ENCODE measurements at places on chromosomes 4 and X.

- H3K4me1 ChIP-seq: peaks cover 12% of the 10 kb centered on the region
- H3K36me3 ChIP-seq: no peaks in the 10 kb centered on the region
- DNase-seq: no peak
- no peak overlapping the region for H3K4me3 ChIP-seq
- H3K27ac ChIP-seq: no peak overlapping the region
Observed at GRCh38 chr4:105712766-105713165, 4.2 kb downstream of the GSTCD start.

DNA sequence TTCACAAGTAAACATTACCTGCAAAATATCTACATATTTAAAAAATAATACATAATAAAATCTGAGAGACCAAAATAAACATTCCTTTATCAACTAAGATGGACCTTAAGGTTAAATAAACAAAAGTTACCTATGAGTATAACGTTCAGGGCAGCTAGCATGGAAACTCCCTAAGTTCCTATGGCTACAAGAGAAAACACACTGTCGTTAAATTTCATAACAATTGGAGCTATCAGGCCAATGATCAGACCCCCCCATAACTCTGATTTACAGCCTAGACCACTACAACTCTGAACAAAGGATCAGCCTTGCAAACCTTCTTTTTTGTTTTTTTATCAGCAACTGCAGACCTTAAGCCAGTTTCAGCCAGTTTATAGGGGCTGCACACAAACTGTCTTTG lies 1418.4 kb downstream of the PCDH18 start:
- no peaks in the 10 kb centered on the region for H3K36me3 ChIP-seq
- no peak for DNase-seq
- H3K4me3 ChIP-seq: no peak overlapping the region
- H3K4me1 ChIP-seq: no peaks in the 10 kb centered on the region
- H3K27me3 ChIP-seq: no peaks in the 10 kb centered on the region

DNA sequence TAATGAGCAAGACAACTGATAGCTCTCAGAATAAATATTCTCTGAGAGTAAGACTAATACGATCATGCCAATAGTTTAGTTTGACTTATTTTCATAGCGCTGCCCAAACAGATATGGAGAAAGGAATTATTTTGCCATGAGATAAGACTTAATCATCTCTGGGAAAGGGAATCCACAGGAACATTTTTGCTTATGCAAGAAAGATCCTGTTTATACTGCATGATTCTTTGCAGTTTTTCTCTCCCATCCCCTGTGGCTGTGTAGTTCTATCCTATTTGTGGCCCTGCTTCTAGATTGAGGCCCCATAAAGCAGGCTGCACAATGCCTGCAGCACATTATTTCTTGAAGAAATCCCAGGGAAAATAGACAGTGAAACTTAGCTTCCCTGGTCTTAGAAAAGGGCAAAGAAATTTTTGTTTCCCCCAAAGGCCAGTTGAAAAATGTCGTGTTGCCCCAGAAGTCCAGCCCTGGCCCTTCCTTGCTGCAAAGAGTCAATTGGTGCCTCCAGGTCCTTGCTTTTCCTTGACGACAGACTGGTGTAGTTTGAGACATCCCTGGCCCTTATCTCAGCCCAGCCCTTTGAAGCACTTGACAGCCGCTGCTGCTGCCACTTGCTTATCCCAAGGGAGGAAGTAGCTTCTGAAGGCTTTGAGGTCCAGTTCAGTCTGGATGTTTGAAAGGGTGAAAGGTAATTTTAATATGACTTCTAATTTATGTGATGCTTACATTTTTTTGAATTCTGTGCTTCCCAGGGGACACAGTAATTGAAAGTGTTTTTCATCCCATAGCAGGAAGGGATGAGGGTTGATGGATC lies 45.0 kb upstream of the SH3RF1 start:
- H3K36me3 ChIP-seq: peaks cover 6% of the 10 kb centered on the region
- peaks cover 15% of the 10 kb centered on the region for H3K4me1 ChIP-seq
- H3K27ac ChIP-seq: no peak overlapping the region

GRCh38 chr4:162912482-162912881 lies 254.2 kb downstream of the NAF1 start:
- no peak overlapping the region for H3K4me3 ChIP-seq
- H3K27ac ChIP-seq: no peak overlapping the region
- H3K4me1 ChIP-seq: no peaks in the 10 kb centered on the region
- no peak for DNase-seq
- H3K36me3 ChIP-seq: peaks cover 15% of the 10 kb centered on the region

GRCh38 chrX:73262991-73263390 lies 48.3 kb upstream of the NAP1L2 start:
- H3K36me3 ChIP-seq: no peaks in the 10 kb centered on the region
- no peaks in the 10 kb centered on the region for H3K27me3 ChIP-seq
- no peak overlapping the region for H3K27ac ChIP-seq
- H3K4me1 ChIP-seq: peaks cover 1% of the 10 kb centered on the region
- no peak overlapping the region for H3K4me3 ChIP-seq

DNA sequence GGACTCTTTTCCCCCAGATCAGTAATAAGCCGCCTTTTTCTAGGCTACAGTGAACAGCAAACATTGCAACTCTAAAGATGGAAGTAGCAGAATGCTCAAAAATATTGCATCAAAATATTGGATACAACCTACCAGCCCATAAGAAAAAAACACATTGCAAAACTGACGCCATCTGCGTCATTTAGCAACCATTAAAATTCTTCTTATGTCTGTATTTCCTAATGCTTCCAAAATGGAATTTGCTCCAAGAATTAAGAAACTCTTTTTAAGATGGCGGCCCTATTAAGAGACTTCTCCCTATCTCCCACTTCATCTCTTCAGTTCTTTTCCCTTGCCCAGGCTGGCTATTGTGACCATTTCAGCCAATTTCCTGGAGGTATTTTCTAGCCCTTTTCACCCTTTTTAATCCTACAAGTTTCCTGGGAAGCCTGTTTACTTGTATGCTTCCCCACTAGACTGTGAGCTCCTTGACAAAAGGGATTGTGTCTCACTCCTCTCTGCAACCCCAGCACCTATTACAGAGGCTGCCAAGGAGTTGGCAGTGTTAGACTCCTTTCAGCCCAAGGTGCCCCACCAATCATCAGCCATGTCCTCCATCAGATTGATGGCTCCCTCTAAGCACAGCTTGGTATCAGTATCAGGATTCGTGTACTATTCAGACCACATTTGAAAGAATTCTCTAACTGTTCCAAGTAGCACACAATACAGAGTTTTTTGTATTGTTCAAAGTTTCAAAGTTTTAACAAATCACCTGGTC lies 4.4 kb downstream of the GPC3 start:
- no peaks in the 10 kb centered on the region for H3K36me3 ChIP-seq
- H3K4me3 ChIP-seq: no peak overlapping the region
- DNase-seq: no peak
- H3K27ac ChIP-seq: no peak overlapping the region
- H3K4me1 ChIP-seq: peaks cover 4% of the 10 kb centered on the region

DNA sequence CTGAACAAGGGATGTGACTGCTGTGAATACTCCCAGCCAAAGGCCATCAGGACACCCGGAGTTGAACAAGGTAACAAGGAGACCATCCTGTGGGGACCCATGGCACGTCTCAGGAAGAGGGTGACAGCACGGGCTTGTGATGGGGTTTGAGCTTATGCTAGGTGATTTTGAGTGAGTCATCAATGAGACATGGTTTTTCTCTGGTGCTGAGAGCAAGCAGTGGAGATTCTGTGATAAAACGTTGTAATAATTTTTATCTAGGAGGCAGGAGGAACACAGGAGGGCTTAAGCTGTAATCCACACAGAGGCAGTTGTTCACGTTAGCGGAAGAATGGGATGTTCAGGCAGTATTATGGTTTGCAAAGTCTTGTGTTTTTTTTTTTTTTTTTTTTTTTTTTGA lies 36.0 kb downstream of the TRIML1 start:
- no peak overlapping the region for H3K4me3 ChIP-seq
- H3K36me3 ChIP-seq: no peaks in the 10 kb centered on the region
- H3K27me3 ChIP-seq: peaks cover 3% of the 10 kb centered on the region
- no peaks in the 10 kb centered on the region for H3K4me1 ChIP-seq

GRCh38 chr4:35105486-35105885 lies 1138.8 kb downstream of the ARAP2 start:
- H3K27me3 ChIP-seq: peaks cover 8% of the 10 kb centered on the region
- no peak overlapping the region for H3K27ac ChIP-seq
- peaks cover 18% of the 10 kb centered on the region for H3K4me1 ChIP-seq
- no peak overlapping the region for H3K4me3 ChIP-seq
- no peak for DNase-seq

DNA sequence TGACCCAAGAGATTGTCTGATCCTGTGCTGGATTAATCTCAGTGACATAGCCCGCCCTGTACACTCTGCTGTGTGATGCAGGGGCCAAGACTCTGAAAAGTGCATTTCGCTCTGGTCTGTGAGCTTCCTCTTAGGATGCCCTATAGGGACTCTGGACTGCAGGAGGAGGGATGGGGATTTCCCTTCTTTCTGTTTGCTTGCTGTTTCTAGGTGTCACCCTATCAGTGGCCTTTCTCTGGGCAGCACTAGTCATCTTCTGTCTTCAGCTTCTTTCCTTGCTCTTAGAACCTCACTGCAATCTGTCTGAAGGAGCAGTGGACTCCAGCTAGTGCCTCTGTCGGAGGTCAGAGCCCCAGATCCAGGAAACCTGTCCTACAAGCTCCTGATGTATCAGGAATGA lies 34.5 kb upstream of the SCRG1 start:
- H3K4me1 ChIP-seq: peaks cover 6% of the 10 kb centered on the region
- H3K4me3 ChIP-seq: no peak overlapping the region
- peaks cover 2% of the 10 kb centered on the region for H3K27me3 ChIP-seq
- no peaks in the 10 kb centered on the region for H3K36me3 ChIP-seq
- no peak for DNase-seq

DNA sequence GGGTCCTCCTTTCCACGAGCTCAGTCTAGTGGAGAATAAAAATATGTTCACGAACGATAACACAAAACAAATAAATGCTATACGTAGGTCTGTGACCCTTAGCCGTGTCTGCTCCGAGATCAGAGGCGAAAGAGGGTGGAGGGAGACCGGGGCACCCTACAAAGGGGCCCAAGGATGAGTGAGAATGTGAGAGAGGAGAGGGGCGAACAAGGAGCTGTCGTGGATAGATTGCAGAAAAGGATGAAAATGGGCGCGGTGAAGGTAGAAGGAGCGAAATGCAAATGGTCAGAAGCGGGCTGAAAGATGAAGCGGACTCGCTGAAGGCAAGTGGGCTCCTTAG lies 6.2 kb upstream of the ZBTB33 start:
- peak overlapping the region; percentile 63 for H3K27ac ChIP-seq
- H3K4me1 ChIP-seq: no peaks in the 10 kb centered on the region
- peak overlapping the region; percentile 99 for H3K4me3 ChIP-seq
- H3K36me3 ChIP-seq: no peaks in the 10 kb centered on the region

- no peak overlapping the region for H3K27ac ChIP-seq
- no peak for DNase-seq
- no peaks in the 10 kb centered on the region for H3K36me3 ChIP-seq
- no peak overlapping the region for H3K4me3 ChIP-seq
- no peaks in the 10 kb centered on the region for H3K4me1 ChIP-seq
Observed at GRCh38 chrX:3216581-3217180, 129.8 kb downstream of the MXRA5 start.

- H3K27ac ChIP-seq: no peak overlapping the region
- no peak overlapping the region for H3K4me3 ChIP-seq
- no peak for DNase-seq
- no peaks in the 10 kb centered on the region for H3K27me3 ChIP-seq
- peaks cover 6% of the 10 kb centered on the region for H3K4me1 ChIP-seq
Observed at GRCh38 chrX:72368796-72369195, 63.1 kb upstream of the CITED1 start.

DNA sequence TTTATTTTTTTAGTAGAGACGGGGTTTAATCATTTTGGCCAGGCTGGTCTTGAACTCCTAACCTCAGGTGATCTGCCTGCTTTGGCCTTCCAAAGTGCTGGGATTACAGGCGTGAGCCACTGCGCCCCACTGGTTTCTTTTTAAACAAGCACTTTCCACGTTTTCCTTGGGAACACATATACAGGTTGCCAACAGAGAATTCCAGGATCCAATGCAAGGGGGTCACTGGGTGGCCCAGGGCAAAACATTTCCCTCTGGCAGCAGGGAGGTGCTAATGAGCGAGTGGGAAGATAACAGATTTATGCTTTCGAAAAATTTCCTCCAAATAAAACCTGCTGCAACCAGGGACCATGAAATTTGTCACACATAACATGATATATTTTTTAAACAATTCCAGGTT lies 41.1 kb downstream of the ADRA2C start:
- peaks cover 4% of the 10 kb centered on the region for H3K27me3 ChIP-seq
- H3K4me3 ChIP-seq: no peak overlapping the region
- H3K27ac ChIP-seq: no peak overlapping the region
- DNase-seq: no peak
- peaks cover 8% of the 10 kb centered on the region for H3K4me1 ChIP-seq

DNA sequence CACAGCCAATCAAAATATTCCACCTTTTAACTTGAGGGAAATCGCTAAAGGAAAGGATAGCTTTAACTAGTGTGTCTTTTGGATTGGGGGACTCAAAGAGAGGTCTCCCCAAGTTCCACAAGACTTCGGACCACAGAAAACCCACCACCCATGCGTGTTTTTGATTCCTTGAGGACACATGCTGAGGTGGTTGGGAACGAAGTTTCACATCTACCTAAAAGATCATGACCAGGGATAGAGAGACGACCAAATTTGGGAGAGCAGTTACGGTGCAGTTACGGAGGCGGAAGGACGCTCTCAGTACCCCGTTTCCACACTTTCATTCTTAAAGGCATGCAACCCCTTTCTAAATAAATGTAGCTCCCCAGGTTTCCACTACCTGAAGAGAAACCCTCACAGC lies 1.1 kb downstream of the PCYT1B start:
- no peaks in the 10 kb centered on the region for H3K36me3 ChIP-seq
- no peak for DNase-seq
- no peaks in the 10 kb centered on the region for H3K27me3 ChIP-seq
- no peaks in the 10 kb centered on the region for H3K4me1 ChIP-seq
- H3K4me3 ChIP-seq: peak overlapping the region; percentile 94
- peak overlapping the region; percentile 62 for H3K27ac ChIP-seq

GRCh38 chr4:152998861-152999260 lies 62.7 kb downstream of the FHDC1 start:
- peaks cover 62% of the 10 kb centered on the region for H3K4me1 ChIP-seq
- H3K36me3 ChIP-seq: no peaks in the 10 kb centered on the region
- peaks cover 16% of the 10 kb centered on the region for H3K27me3 ChIP-seq

GRCh38 chr4:2689825-2690700 lies 66.1 kb downstream of the TNIP2 start:
- peak; percentile 42 for DNase-seq
- peaks cover 9% of the 10 kb centered on the region for H3K36me3 ChIP-seq
- peak overlapping the region; percentile 46 for H3K4me3 ChIP-seq
- H3K4me1 ChIP-seq: peaks cover 56% of the 10 kb centered on the region
